MM.1S (cell line): ENCODE measurements at places on chromosomes 4 and X.

- DNase-seq = no peak
Measured at GRCh38 chr4:90061881-90062280, 65.3 kb upstream of the CCSER1 start.

DNA sequence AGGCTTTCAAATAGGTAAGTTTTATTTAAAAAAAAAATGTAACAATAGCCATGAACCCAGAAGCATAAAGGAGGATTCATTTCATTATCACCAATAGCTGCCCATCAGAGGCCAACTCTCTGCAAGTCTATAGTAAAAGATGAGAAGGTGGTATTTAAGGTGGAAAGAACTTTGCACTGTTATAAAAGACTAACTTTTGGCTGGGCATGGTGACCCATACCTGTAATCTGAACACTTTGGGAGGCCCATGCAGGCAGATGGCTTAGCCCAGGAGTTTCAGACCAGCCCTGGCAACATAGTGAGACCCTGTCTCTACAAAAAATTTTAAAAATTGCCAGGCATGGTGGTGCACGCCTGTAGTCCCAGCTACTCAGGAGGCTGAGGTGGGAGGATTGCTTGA, 43.3 kb downstream of the RPS3A start:
- DNase-seq = no peak

DNA sequence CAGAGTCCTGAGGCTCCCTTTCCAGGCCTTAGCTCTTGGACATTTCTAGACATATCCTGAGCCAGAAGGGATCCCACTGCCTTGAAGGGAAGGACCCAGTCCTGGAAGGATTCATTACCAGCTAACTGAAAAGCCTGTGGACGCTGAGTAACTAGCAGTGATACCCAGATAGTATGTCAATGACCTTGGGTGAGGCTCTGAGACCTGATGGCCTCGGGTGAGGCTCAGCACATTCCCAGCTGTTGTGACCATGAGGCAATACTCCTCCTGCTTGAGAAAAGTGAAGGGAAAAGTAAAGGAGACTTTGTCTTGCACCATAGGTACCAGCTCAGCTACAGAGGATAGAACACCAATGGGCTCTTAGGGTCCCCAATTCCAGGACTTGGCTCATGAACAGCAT, 268.1 kb downstream of the DKK2 start:
- DNase-seq = no peak

DNA sequence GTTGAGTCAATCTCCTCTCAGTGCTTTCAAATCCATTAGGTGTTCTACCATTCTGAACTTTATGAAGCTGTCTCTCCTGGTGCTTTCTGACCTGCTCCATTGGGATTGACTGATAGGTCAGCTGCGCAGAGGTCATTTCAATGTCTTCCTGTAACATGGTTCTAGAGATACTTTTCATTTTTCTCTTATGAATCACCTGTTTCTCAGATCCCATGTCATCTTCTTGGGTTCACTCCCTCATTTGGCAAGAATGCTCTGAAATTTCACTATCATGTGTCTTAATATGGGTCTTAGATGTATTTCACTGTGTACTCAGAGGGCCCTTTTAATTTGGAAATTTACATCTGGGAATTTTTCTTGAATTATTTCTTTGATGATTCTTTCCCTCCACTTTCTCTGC, 13.8 kb upstream of the PGM2 start:
- no peak for DNase-seq

GRCh38 chr4:123824524-123824923, 427.9 kb downstream of the SPRY1 start:
- no peak for DNase-seq

DNA sequence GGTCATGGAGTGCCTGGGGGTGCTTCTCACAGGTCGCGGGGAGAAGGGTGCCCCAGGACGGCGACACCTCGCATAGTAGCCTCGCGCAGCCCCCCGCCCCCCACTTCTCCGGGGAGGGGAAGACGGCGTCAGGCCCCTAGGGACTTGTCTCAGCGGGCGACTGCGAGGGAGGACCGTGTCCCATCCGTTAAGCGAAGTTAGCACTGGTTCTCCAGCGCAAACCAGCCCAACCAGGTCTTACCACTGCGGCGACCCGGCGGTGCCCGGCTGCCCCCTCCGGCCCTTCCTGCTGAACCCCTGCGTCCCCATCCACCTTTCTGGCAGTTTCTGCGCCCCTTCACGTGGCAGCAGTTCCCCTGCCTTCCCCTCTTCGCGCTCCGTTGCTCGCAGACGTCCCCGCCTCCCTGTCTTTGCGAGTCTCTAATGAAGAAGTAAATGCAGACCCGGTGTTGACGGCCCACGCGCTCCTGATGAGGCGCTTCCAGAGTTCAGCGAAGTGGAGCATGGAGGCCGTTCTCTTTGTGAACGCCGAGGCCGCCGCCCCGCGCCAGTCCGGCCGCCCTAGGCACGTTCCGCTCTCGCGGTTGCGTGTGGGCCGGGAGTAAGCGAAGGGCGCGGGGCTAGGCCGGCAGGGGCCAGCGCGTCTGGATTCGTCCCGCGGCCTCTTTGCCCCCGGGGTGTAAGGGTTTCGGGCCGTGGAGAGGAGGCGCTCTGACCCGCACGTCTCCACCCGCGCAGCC, 3.0 kb downstream of the SLIT2 start:
- no peak for DNase-seq

DNA sequence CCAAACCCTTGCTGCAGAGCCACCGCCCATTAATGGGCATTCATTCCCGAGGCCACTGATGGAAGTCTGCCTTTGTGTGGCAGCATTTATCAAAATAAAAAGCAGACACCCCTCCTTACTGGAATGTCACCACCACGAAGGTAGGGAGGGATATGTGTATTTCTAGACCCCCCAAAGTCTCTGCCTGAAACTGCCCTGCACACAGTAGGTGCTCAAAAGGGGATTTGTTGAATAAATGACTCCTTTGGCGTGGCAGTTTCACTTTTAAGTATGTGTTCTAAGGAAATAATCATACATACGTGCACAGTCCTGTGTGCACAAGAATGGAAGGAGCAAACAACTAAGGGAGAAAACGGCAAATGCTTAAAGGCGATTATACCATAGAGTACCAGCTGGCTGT, 23.6 kb upstream of the GLOD5 start:
- no peak for DNase-seq

GRCh38 chrX:139008185-139008584, 296.7 kb upstream of the FGF13 start:
- DNase-seq = no peak

DNA sequence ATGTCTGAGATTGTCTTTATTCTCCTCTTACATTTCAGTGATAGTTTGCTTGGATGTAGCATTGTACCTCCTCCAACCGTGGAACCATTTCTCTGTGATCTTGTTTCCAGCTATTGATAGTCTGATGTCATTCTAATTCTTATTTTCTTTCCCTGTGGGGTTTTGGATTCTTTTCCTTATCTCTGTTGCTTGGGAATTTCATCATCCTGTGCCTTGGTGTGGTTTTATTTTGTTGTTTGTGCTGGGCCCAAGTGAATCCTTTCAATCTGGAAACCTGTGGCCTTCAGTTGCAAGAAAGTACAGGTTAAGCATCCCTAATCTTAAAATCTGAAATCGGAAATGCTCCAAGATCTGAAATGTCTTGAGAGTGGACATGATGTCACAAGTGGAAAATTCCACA, 22.0 kb downstream of the MSX1 start:
- DNase-seq = no peak

DNA sequence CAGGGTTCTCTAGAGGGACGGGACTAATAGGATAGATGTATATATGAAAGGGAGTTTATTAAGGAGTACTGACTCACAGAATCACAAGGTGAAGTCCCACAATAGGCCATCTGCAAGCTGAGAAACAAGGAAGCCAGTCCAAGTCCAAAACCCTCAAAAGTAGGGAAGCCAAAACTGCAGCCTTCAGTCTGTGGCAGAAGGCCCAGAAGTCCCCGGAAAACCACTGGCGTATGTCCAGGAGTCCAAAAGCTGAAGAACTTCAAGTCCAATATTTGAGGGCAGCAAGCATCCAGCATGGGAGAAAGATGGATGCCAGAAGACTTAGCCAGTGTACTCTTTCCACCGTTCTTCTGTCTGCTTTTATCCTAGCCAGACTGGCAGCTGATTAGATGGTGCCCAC, 227.2 kb downstream of the KCTD8 start:
- no peak for DNase-seq

- no peak for DNase-seq
Measured at GRCh38 chr4:82482387-82482786, 52.0 kb downstream of the ENOPH1 start.

DNA sequence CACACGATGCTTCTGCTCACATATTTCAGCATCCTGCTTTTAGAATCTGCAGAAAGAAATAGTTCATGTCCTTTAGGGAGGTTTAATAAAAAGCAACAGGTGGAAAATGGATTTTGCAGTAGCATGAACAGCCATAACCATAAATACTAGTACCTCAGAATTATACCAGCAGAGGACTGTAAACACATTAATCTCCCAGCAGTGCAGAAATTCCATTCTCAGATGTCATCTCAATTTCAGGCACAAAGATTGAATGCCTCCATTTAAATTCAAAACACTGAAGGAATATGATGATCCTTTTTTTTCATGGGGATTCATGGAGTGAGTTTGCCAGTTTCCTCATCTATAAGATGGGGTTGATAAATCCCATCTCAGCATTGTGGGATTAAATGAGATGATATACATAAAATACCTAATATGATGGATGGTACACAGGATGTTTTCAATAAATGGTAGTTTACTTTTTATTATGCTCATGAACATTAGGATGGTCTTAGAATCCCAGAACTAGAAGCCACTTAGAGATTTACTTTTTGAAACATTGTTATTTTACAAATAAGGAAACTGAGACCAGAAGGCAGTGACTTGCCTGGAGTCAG, 566 bp upstream of the LIMCH1 start:
- DNase-seq = no peak

- no peak for DNase-seq
Measured at GRCh38 chrX:65578346-65578745, 43.8 kb upstream of the LAS1L start.

GRCh38 chr4:14856062-14856933, 146.0 kb upstream of the CPEB2 start:
- DNase-seq = no peak

DNA sequence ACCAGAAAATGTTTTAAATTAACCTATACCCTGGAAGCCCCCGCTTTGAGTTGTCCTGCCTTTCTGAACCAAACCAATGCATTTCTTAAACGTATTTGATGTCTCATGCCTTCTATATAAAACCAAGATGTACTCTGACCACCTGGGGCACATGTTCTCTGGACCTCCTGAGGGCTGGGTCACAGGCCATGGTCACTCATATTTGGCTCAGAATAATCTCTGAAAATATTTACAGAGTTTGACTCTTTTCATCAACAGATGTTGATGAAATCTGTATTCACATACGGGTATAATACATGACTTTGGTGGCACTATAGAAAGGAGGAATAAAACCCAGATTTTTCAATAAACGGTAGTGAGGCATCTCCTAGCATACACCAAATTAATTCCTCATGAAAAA, 55.7 kb downstream of the STAP1 start:
- DNase-seq = no peak

DNA sequence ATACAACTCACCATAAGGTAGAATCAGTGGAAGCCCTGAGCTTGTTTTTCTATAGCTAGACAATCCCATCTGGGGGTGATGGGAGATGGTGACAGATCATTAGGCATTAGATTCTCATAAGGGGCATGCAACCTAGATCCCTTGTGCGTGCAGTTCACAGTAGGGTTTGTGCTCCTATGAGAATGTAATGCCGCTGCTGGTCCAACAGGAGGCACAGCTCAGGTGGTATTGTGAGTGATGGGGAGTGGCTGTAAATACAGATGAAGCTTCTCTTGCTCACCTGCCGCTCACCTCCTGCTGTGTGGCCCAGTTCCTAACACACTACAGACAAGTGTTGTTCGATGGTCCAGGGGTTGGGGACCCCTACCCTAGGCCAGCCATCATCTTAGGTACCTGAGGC, 5.9 kb upstream of the GATB start:
- DNase-seq = no peak

DNA sequence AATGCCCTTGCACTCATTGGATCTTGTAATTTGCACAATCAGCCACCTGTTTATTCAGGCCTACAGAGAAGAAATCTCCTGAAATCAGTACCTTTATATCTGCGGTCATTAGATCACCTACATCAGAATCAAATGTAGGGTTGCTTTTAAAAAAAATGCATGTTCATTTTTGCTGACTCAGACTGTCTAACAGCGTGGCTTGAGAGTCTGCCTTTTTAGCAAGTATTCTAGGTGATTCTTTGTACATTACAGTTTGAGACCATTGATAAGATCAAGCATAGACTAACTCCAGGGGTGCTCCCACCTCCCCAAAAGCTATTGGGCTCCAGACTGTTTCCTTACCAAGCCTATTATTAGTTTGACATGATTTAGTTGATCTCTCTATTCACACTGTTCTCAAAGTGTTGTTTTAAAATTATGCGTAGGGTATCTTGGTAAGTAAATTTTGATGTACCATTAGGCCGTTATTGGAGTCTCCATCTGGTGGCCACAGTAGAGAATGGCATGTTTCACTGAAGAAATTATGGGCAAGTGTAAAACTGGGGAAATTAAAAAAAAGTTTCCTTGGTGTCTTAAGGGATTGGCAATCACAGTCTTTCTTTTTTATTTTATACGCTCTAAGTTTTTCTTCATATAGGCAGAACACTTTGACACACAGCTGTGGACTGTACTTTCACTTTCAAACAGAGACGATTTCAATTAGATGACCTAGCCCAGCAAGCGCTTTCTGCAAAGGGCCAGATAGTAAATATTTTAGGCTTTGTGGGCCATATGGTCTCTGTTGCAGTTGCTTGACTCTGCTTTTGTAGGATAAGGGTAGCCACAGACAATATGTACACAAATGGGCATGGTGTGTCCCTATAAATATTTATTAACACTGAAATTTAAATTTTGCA, 33.7 kb upstream of the MSL3 start:
- peak; percentile 9 for DNase-seq

GRCh38 chr4:36213977-36214376, 30.3 kb downstream of the ARAP2 start:
- DNase-seq = no peak

DNA sequence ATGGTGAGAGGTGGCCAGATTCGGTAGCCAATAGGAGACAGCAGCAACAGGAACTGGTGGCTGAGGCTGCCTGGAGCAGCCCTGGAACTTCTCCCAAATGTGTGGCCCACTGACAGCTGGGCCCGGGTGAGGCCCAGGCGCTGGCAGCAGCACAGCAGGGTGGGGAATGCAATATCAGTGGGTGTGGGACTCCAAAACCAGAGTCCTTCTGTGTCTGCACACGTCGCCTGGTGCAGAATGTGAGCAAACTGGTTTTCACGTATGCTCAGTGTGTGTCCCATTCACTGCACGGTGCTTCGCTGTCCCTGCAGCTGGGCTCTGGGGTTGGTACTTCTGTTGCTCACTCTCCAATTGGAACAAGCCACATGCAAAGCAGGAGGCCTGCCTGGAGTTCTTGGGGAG, 14.4 kb upstream of the CENPU start:
- DNase-seq = no peak

GRCh38 chrX:118702741-118703140, 24.7 kb upstream of the IL13RA1 start:
- DNase-seq = no peak
